ENCODE measurements at places on chromosomes 11 and 22. TPM values are rescaled to one million over a fixed set of nuclear protein-coding genes. Genes with fewer than 3 reads are reported as not detected.

The PKNOX2 gene
- 3.9 TPM for polyA plus RNA-seq

The VSIG2 gene
- polyA plus RNA-seq, result 1.9 TPM

The SCGB2A2 gene
- polyA plus RNA-seq, result 0.38 TPM

The SLC1A2 gene
- not detected for polyA plus RNA-seq

The TRPM5 gene
- 0.25 TPM for polyA plus RNA-seq

The GRM5 gene
- 0.31 TPM for polyA plus RNA-seq

The OR10G7 gene
- not detected for polyA plus RNA-seq

The OR56A5 gene
- not detected for polyA plus RNA-seq

The ANKK1 gene
- polyA plus RNA-seq, result 0.26 TPM

The FAM83F gene
- not detected for polyA plus RNA-seq

The APOL5 gene
- polyA plus RNA-seq, result not detected

The DCHS1 gene
- polyA plus RNA-seq, result 1.4 TPM

The FGF19 gene
- polyA plus RNA-seq, result not detected

The TMPRSS5 gene
- polyA plus RNA-seq, result not detected

GRCh38 chr11:27174021-27174420 is 133.4 kb downstream of the BBOX1 start:
- DNase-seq, result no peak

DNA sequence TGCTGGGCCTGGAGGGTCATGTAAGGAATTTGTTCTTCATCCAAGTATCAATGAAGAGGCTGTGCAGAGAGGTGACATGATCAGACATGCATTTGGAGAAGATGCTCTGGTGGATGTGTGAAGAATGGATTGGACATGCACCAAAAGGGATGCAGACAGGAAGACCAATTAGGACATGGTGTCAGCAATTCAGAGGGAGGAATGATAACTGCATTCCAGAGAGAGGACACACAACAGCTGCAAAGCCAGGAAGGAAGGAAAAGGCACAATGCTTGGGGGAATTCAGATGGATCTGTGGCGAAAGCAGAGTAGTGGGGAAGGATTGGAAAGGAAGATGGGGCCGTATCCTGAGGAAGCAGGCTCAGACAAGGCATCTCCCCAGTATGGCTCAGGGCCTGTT is 5.2 kb upstream of the ARRB1 start:
- peak; percentile 3 for DNase-seq

GRCh38 chr11:125376117-125376516 is 119.9 kb downstream of the FEZ1 start:
- peak; percentile 91 for DNase-seq

- DNase-seq, result no peak
Measured at GRCh38 chr11:34300926-34301295, 56.9 kb downstream of the ABTB2 start.

GRCh38 chr11:76752321-76753143 is 30.6 kb upstream of the TSKU start:
- peak; percentile 91 for DNase-seq

- peak; percentile 93 for DNase-seq
Measured at GRCh38 chr11:65489035-65489705, 9.7 kb upstream of the MALAT1 start.

DNA sequence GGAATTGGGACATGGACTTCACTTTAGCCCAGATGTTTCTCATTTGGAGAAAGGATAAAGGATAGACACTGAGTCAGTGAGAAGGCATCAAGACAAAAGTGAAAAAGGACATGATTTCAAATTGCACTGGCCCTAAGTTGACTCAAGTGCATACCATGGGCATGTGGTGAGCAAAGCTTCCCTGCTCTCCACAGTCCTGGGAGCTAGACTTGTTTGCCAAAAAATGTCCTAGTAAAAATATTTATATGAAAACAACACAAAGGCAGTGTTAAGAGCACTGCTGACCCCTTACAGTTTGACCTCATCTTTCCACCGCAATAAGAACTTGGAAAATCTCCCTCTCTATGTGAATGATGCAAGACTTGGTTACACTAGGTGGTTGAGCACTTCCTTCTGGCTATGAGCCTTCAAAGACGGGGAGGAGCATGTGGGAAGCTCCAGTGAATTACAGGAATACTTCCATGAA is 46.5 kb upstream of the FIBIN start:
- DNase-seq, result peak; percentile 64

GRCh38 chr22:20232237-20232598 is 35.9 kb downstream of the RTN4R start:
- DNase-seq, result no peak

GRCh38 chr22:40367342-40367741 is 3.1 kb upstream of the SGSM3 start:
- peak; percentile 13 for DNase-seq

DNA sequence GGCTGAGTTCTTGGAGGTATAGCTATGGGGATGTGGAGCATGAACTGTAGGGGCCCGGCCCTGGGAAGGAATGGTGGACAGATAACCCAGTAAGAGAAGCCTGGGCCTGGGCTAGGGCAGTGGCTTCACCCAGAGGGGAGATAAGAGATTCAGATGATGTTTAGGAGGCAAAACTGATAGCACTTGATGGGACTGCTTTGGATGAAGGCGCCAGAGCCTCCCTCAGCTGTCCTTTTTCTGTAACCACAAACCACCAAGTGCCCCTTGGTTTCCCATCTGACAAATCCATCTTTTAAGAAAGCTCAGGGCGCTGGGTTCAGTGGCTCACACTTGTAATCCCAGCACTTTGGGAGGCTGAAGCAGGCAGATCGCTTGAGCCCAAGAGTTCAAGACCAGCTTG is 23.4 kb downstream of the RELT start:
- no peak for DNase-seq

DNA sequence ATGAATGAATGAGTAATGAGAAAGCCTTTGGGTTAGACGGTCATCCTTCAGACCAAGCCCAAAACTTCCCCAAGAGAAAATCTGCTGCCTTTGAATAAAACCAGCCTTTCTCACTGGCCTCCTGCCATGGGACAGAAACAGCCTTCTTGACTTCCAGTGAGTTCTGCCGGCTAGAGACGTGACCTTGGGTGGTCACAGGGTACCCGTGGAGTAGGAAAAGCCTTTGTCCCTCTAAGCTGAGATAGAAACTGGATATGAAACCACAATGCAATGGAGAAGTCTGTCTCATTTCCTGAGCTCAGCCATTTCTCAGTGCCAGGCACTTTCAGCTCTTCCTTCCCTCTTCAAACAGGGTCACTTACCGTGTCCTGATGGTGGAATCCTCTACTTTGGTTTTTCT is 21.2 kb upstream of the YWHAH start:
- no peak for DNase-seq
